Natural killer cell treated with Interleukin-12 subunit alpha and Interleukin-12 subunit beta and Interleukin-15 and Interleukin-18, amount 100 ng/mL, for 72 hours (primary cell): ENCODE measurements at places on chromosomes 2 and 18. TPM values are rescaled to one million over a fixed set of nuclear protein-coding genes. Genes with fewer than 3 reads are reported as not detected.

Gene OSR1
- not detected for total RNA-seq

Gene NMS
- total RNA-seq: not detected

Gene CCDC102B
- total RNA-seq: 1.0 TPM

Gene SERPINB5
- not detected for total RNA-seq

Gene RAB11FIP5
- total RNA-seq: 15.7 TPM

Gene CCL20
- not detected for total RNA-seq

Gene TMEM169
- total RNA-seq: 0.56 TPM

Gene MOGAT1
- not detected for total RNA-seq

Gene LYPD6B
- total RNA-seq: not detected

Gene PTPRM
- 7.5 TPM for total RNA-seq

Gene TFCP2L1
- 0.33 TPM for total RNA-seq

Gene FAM237A
- not detected for total RNA-seq
